Bone marrow (tissue), 2 donors: ENCODE measurements at places on chromosomes 16 and 17.

- no peak for DNase-seq
Measured at GRCh38 chr17:40548982-40549685, 16.1 kb downstream of the CCR7 start.

DNA sequence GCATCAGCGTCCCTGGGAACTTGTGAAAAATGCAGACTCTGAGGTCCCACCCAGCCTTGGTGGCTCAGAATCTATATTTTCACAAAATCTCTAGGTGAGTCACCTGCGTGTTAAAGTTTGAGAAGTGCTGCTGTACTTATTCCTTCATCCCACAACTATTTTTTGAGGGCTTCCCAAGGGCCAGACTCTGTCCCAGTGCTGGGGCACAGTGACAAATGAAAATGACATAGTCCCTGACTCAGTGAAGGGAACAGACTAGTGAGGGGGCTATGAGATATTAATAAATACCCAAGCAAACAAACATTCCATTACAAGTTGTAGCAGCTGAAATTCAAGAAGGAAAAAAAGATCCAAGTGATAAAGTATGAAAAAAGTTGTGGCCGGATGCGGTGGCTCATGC lies 9.9 kb upstream of the EMP2 start:
- no peak for DNase-seq

- no peak for DNase-seq
Measured at GRCh38 chr16:12225806-12226465, 249.4 kb downstream of the SNX29 start.

DNA sequence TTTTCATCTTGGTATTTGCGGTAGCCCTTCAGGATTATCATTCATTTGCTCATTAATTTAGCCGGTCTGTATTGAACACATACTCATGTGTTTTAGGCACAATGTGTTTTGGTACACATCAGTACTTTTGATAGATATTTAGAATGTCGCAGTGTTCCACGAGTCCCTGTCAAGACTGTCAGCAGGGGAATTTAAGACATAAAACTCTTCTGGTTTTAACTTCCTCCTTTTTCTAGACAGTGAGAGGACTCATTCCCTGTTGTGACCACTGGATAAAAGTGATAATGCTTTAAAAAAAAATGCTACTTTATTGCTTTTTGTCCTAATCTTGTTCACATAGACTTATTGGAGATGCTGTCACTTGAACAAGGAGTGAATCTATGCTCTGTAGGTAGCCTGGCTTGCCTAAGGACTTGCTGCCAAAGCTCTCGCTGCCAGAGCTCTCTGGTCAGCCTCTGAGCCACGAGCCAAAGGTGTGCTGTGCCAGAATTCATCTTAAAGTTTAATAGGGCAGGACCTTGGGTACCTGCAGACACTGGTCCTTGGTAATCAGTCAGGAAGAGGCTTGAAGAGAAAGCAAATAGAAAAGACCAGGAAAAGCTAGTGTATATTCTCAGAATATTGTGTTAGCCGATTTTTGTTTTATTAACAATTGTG lies 5.4 kb downstream of the DCAF7 start:
- peak; percentile 44 for DNase-seq

DNA sequence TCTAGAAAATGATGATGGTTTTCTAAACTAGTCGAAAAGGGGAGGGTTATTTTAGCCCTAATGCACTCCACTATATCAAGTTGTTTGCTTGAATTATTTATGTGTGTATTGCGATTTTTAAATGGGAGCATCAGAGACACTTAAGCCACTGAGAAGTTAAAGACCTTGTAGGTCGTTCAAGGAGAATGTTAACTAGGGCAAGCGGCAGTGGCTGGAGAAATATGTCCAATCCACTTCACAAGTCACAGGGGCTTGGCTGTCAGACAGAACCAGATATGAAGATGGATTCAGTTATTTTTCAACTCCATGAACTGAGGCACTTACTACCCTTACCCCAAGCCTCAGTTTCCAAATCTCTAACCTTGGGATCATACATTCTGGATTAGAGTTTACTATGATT lies 702.0 kb downstream of the CDH11 start:
- no peak for DNase-seq

DNA sequence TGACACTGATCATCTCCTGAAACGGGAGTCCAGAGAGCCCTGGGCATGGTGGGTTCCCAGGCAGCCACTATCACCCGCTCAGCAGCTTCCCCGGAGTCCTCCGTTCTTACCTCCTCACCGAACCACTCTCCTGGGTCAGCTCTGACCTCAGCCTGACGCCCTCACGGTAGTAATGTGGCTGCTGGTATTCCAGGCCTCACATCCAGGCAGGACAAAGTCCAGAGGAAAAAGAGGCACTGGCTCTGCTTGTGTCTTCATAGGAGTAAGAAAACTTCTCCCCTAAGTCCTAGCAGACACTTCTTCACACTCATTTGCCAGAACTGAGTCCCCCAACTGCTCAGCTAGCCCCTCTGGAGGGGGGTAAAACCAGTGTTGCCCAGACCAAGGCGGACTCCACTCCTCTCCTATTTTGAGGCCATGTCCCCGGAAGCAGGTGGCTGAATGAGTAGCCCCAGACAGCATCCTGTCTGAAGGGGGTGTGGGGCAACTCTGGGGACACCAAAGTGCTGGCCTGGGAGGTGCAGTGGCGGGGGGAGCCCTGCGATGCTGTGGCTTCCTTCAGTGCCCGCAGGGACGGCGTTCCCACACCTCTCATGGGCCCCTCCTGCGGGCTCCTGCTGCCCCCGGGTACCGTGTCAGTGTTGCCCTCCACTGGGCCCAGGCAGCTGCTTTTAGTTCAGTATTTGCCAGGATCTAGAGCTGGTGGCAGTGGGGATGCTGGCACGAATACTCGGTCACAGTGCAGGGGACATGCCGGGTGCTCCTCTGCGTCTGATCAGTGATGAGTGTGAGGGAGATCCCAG lies 5.4 kb downstream of the FSCN2 start:
- DNase-seq, result no peak
